ENCODE measurements at places on chromosomes 12 and 14.
A peak's percentile ranks its signal among the peaks of the same experiment; 100 is the strongest.

DNA sequence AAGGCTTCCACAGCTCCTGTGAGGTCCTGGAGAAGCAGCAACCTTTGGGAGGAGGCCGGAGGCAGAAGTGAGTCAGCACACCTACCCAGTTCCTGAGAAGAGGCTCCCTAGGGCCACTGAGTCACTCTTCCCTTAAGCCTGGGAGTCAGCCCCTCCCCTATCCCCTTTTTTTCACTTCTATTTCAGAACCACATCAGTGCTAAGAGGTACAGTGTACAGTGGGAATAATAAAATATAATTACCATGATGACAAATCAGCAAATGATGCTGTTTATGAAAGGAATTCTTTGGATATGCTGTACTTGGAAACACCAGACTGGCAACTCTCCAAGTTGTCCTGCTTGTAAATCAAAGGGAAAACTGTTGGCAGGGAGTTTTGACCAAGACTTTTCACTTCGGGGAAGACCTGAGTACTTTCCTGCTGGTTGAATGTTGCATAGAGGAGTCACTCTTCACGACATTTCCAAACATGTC is 7.8 kb upstream of the TBPL2 start:
- DNase-seq, result peak; percentile 60

- peak; percentile 20 for DNase-seq
These were observed 574 bp downstream of the GLRX5 start for GRCh38 chr14:95535226-95536021.

DNA sequence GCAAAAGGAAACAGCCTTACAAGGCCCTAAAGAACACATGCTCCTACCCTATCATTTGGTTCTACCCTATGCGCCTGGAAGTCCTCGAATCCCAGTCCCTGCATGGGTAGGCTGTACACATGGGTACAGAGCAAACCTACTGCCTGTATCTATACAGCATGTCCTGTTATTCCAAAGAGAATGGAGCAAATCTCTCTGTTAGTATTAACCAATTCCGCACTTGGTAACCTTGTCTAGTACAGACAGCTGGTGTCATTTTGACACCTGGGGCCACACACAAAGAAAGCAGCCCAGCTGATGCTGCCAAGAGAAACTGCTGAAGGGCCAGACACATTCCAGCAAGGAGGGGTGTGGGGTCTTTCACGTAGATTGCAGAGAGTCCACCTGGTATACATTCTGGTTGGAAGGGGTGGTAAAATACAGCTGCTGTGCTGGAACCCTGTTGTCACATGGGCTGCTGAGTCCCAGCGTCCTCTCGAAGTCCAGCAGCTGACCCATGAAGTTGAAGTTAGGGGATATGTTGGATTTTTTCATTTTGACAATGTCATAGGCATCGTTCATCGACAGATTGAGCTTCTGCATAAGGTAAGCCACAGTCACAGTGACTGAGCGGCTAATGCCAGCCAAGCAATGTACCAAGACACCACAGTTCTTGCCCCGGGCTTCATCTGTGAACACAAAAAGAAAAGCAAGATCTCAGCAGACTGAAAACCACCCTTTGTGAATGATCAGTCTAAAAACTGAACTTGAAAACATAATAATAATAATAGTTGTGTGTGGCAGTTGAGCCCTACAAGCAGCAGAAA is 3.2 kb downstream of the DUSP6 start:
- DNase-seq, result no peak

DNA sequence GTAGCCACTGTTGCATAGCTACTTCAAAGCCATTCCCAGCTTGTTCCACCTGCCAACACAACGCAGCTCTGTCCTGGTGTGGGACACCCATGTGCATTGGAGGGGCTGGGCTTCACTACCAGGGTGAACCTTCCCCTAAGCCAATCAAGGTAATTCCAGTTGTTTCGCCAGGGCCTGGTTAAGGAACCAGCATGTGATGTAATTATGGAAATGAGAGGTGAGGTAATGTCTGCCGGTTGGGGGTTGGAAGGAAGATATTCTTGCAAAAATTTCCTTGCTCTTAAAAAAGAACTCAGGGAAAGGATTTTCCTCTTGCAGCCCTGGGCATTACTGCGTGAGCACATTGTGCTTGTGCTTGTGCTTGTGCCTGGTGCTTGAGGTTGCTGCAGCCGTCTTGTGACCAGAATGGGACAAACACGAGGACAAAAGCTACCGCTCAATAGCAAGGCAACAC is 14.9 kb downstream of the TUBA1C start:
- no peak for DNase-seq

GRCh38 chr14:37056473-37056872 is 115.9 kb downstream of the SLC25A21 start:
- no peak for DNase-seq

GRCh38 chr14:37969511-37969979 is 238.2 kb upstream of the SSTR1 start:
- DNase-seq, result no peak

DNA sequence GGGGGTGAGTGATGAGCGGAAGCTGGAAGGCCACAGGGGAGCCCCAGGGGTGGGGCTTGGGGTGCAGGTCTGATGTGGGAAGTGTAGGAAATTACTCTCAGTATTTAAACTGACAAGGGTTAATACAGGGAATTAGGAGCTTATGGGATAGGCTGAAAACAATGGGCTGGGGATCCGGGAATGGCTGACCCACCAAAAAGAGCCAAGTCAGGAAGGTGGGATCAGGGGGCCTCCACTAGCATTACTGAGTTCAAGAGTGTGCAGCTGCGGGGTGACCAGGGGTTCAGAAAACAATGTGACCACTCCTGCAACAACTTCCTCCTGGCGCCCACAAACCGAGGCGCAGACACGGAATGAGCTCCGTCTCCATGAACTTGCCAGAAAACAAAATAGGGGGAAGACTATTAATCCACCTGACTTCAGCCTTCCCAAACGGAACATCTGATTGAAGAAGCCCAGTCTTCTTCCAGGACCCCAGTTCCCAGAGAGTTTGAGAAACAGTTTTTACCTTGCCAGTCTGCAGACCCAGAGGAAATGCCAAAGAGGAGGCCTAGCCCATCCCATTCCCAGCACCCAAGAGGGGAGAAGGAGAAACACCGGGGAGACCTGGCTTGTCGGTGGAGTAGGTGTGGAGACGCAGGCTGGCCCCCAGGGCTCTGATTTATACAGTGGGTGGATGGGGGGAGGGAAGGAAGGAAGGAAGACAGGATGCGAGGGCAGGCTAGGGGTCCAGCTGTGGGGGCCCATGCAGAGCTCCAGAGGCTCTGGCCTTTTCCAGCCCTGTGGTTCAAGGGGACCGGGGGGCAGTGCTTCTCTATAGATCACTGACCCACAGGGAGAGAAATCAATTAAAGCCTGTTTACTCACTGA is 16.5 kb upstream of the YY1 start:
- no peak for DNase-seq

- DNase-seq, result no peak
These were observed 117.5 kb upstream of the RFLNA start for GRCh38 chr12:124177276-124177950.

- DNase-seq, result peak; percentile 96
These were observed 32.2 kb downstream of the SUSD6 start for GRCh38 chr14:69643430-69644200.

GRCh38 chr12:122834104-122834920 is 945 bp upstream of the HIP1R start:
- peak; percentile 50 for DNase-seq

- no peak for DNase-seq
These were observed 57.2 kb upstream of the LRIG3 start for GRCh38 chr12:58977476-58977875.

DNA sequence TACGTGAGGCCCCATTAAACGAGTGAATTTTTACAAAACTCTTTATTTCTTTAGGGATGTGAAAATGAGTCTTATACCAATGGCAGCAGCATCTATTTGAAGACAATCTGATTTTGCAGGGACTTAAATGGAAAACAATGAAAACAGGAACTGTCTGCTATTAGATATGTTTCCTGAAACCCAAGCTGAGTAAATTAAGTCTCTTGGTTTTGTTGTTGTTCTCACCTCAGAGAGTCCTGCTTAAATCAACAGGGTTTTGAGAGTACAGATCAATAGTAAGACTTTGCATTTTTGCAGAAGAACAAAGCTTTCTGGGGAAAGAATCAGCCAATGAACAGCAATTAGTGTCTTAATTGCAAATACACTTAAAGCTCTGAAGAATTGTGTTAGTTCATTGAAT is 39.1 kb upstream of the LGR5 start:
- DNase-seq, result no peak

DNA sequence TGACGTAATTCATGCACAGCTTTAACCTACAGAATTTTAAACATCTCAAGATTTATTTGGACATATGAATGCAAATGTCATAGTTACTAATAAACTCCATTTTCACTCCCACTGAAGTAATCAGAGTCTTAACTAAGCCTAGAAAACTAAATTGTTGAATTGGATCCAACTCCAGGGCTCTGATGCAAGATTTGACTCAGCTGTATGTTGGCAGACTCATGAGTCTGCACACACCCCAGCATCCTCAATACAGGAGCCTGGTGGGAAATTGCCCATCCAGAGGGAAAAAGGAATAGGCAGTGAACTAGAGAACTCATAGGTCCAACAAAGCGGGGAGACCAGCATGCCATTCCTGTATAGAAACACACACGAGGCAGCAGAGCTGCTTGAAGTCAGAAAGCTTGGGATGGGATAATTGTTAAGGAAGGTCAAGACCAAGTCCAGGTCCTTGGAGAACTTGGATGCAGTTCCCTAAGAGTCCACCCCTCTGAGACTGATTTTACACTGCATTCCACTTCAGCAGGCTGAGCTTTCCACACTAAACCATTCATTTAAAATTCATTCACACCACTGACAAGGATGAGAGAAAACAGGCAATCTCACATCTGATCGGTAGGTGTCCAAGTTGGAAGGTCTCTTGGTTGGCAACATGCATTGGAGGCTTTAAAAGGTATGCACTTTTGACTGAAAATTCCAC is 14.4 kb downstream of the TMTC1 start:
- DNase-seq, result no peak

DNA sequence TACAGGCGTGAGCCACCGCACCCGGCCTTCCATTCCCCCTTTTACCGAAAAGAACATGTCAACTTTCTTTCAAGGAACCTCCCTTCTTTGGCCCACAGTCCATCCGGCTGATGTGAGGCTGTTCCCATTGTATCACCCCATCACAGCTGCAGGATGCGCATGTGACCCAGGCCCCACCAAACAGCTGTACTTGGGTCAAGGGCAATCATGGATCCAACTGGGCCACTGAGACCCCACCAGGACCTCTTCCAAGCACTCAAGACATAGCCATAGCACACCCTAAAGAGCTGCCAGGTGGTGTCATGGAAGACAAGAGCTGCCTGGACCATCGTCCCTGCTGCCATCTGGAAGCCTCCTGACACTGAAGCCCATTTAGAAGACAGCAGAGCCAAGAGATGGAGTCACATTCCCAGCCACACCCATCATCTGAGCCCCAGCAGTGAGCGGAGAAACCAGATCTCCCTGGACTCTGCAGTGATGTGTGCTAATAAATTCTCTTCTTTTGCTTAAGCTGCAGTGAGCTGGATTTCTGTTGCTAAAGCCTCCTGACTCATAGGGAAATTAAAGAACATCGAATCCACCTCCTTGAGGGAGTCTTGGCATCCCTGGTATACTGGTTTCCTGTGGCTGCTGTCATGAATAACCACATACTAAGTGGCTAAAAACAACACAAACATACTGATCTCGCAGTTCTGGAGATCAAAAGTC is 105.6 kb downstream of the KSR2 start:
- DNase-seq, result no peak

DNA sequence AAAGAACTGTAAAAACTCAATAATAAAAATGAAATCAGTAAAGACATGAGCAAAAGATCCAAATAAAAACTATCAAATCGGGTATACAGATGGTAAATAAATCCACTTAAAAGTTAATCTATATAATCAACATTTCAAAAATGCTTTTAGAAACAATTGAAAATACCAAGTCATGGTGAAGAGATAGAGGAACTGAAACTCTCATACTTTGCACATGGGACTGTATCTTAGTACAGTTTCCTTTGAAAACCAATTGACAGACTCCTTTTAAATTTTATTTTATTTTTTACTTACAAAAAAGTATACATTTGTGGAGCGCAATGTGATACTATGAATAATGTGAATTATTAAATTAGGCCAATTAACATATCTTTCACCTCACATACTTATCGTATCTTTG is 98.6 kb upstream of the FAR2 start:
- DNase-seq, result no peak

GRCh38 chr14:37583358-37584210 is 11.5 kb downstream of the FOXA1 start:
- DNase-seq, result peak; percentile 81

DNA sequence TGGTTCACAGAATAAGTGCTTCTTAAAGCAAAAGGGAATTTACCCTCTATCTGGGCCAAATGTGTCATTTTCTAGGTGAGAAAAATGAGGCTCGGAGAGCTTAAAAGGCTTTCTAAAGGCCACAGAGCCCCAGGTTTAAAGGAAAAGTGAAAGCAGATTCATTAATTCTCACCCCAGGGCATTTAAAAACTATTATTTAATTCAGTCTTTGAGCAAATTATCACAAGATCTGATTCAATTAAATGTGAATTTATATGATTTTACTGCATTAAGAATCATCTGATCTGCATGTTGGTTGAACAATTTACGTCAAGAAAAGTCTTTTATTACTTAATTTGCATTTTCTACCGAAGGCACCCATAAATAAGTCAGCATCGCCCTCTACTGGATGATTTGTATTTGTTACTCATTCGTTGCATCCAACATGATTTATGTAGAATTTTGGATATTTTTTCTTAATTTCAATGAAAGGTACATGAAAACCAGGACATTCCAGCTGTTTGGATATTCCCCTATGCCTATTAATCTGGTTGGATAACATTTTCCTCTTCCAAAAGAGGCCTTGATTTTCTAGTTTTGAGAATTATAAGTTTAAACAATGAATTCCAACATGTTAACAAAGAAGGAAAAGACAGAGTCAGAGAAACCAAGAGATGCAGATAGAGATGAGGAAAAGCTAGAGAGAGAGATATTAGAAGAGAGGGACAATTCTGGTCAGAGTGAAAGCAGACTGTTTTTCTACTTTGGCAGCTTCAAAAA is 19.1 kb upstream of the DHRS7 start:
- peak; percentile 74 for DNase-seq

DNA sequence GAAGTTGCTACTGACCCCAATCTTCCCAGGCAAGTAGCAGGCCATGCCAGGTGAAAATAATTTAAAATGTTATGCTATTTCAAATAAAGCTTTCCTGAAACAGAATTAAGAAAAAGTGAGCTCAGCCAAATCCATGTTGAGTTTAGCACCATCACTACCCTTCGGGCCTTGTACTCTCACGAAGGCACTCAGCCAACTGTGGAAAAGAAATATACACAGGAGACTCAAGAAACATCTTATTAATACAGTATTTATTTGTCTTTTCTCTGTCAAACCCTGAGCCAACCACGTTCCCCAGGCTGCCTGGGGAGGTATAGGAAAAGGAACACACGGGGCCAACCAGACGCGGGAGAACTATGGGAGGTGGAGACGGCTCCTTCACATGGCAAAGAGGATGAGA is 10.9 kb downstream of the ATP5MC2 start:
- no peak for DNase-seq

- DNase-seq, result no peak
These were observed 20.3 kb downstream of the FANCM start for GRCh38 chr14:45156067-45156466.

- DNase-seq, result no peak
These were observed 26.5 kb downstream of the TECPR2 start for GRCh38 chr14:102389246-102389645.

Measured in COR-L47 (cell line).